ENCODE measurements at places on chromosomes 16 and 17. TPM values are rescaled to one million over a fixed set of nuclear protein-coding genes. Genes with fewer than 3 reads are reported as not detected.

KRT12 gene
- total RNA-seq, result not detected

CIBAR2 gene
- not detected for total RNA-seq

KRT16 gene
- total RNA-seq, result 1.6 TPM

DNA sequence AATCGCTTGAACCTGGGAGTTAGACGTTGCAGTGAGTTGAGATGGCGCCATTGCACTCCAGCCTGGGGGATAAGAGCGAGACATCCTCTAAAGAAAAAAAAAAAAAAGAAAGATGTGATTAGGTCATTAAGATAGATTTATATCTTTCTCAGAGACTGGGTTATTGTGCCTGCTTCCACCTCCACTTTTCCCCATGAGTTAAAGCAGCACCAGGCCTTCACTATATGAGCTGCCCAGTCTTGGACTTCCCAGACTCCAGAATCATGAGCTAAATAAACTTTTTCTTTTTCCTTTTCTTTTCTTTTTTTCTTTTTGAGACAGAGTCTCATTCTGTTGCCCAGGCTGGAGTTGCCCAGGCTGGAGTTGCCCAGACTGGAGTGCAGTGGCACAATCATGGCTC is 19.4 kb upstream of the CDH1 start:
- no peak for DNase-seq

DNA sequence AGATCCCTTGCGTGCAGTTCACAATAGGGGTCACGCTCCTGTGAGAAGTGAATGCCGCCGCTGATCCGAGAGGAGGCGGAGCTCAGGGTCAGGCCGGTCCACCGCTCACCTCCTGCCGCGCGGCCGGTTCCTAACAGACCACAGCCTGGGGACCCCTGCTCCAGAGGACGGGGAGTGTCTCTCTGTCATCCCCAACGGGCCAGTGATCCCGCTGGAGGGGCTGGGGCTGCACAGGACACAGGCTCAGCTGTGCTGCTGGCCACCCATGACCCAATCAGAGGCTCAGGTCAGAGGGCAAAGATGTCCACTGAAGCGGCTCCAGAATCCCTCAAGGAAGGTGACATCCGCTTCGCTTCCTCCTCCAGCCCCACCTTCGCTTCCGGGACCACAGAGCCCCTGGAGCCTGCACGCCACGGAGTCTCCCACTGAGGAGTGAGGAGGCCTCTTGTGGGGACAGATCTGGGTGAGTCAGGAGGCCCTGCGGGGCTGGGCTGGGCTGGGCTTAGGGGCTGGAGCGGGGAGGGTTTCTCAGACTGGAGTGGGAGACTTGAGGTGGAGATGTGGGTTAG is 115.4 kb downstream of the METRNL start:
- DNase-seq, result no peak

FBXL19 gene
- 52.3 TPM for total RNA-seq

DNA sequence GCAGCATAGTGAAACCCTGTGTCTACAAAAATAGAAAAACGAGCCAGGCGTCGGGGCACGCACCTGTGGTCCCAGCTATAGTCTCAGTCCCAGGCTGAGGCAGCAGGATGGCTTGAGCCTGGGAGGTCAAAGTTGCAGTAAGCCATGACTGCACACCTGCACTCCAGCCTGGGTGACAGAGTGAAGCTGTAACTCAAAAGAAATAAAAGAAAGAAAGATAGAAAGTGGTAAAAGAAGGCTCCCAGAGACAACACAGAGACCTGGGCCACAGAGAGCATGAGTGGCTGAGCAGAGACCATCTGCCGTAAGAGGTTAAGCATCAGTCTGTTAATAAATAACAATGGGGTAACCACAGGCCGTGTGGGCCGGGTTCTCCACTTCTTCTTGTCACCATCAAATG is 15.3 kb upstream of the HEXD start:
- no peak for DNase-seq

DNA sequence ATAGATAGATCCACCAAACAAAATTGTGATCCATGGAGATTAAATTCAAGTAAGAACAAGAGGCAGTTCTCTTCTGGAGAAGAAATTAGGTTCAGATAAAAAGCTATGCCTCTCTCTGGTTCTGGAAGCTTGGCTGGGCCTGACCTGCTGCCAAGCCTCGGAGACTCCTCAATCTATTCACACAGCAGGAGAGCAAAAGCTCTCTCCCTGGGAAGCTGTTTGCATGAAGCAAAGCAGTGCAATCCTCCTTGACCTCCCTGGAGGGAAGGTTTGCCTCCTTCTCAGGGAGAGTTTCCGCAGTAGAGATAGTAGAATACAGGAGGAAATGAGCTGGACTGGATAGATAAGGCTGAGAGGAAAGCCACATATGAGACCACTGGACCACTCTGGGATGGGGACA is 78.1 kb upstream of the GNAO1 start:
- no peak for DNase-seq

- DNase-seq, result no peak
Observed at GRCh38 chr17:32382526-32383223, 32.7 kb downstream of the ZNF207 start.

DNA sequence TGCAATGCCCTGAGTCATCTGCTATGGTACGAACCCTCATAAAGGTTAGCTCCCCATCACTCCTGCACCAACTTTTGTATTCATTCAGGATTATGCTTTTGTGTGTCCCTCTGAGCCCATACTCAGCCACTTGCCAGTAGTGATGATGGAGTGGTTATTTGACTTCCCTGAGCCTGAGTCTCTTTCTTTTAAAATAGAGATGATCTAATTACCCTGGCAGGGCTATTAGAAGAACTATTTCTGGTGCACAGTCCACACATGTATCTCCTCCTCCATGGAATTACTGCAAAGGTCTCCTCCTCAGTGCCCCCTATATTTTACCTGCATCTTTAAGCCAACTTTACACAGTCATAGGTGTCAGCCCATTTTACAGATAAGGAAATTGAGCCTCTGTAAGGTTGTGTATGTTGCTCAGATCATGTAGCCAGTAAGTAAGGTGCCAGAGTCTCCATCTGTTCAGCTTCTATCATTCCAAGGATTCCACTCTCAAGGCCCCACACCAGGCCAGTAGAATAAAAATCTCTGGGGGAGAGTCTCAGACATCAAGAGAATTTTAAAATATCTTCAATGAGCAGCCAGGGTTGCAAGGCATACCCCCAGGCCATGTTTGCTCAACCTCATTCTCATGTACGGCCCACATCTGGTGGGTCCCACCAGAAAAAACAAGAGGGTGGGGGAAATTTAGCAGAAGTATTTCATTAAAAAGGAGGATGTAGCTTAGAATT is 333.7 kb upstream of the HSBP1 start:
- no peak for DNase-seq

EVPLL gene
- total RNA-seq, result not detected

GRCh38 chr16:14485121-14485551 is 144.9 kb downstream of the PARN start:
- DNase-seq, result no peak

DNA sequence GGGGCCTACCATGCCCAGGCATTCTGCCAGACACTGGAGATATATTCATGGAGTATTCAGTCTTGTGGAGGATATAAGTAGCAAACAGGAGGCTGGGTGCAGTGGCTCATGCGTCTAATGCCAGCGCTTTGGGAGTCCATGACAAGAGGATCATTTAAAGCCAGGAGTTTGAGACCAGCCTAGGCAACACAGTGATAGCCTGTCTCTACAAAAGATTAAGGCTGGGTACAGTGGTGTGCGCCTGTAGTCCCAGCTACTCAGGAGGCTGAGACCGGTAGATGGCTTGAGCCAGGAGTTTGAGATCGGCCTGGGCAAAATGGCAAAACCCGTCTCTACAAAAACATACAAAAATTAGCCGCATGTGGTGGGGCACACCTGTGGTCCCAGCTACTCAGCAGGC is 37.7 kb upstream of the CDH3 start:
- no peak for DNase-seq

DNA sequence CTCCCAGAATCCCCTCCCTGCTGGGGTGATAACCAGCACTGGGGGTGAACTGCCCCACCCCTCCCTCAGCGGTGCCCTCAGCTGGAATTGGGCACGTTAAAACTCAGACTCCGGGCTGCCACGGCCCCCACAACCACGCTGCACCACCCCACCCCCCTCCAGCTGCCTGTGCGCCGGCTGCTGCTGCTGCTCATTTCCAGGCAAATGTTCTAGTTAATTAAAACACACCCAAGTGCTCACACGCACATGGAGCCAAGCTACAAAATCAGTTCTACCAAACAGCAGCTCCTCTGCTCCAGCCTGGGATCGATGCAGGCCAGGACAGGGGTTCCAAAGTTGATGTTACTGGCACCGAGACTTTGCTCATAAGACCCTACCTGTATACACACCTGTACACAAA is 180.5 kb downstream of the ZNF423 start:
- no peak for DNase-seq

DNA sequence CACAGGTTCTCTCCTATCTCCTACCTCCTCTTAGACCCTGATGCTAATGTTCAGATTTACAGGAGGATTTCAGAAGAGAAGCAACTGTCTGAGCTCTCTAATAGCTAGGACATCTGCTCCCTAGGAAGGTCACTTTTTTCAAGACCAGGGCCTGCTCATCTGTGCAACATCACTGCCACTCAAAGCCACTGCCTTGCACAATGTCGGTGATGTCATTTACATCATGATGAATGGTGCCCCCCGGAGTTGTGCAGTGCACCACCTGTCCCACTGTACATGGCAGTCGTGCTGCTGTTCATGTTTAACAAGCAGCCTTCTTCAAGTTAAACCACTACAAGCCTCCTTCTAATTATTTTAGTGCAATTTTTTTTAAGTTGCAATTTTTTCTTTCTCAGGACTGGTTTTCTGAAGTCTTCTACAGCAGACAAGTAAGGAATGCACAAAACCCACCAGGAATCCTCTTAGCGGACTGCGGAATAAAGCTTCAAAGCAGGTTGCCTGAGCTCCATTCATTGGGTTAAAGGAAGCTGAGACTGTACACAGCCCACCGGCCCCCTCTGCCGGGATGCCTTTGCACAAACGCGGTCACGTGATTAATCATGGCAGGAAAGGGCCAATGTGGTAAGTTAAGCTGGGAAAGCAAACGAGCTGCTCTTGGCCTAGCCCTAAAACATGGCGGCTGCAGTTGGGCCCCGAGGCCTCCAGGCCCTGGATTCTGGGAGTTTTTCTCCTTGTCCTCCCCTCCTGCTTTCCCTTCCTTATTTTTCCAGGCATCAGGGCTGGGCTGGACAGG is 74.1 kb downstream of the MYH11 start:
- DNase-seq, result no peak

ST6GALNAC1 gene
- 0.15 TPM for total RNA-seq

SRR gene
- total RNA-seq, result 11.8 TPM

CACNG1 gene
- 0.13 TPM for total RNA-seq

GRCh38 chr17:4735876-4736651 is 3.6 kb upstream of the ZMYND15 start:
- no peak for DNase-seq

GGT6 gene
- total RNA-seq, result not detected

DNA sequence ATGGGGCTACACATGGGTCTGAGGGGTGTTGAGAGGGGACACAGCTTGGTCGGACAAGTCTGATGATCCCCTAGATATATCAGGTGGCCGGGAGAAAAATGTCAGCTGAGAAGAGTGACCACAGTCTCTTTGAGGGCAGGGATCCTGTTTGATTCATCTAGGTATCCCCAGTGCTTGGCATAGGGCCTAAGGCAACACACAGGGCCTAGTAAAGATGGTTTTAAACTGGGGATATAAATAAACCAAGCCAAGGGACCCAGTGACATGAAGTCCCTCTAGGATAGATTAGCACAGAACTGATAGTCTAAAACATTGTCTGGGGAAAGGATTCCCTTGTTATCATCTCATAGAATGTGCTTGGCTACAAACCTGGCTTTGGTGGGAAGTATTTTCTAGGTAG is 1.4 kb downstream of the ERCC4 start:
- DNase-seq, result no peak

GRCh38 chr16:336269-336668 is 16.3 kb downstream of the AXIN1 start:
- no peak for DNase-seq

JUP gene
- 352 TPM for total RNA-seq

HS3ST3B1 gene
- 0.59 TPM for total RNA-seq

- peak; percentile 13 for DNase-seq
Observed at GRCh38 chr17:67528751-67529436, 151.8 kb downstream of the PITPNC1 start.

DNA sequence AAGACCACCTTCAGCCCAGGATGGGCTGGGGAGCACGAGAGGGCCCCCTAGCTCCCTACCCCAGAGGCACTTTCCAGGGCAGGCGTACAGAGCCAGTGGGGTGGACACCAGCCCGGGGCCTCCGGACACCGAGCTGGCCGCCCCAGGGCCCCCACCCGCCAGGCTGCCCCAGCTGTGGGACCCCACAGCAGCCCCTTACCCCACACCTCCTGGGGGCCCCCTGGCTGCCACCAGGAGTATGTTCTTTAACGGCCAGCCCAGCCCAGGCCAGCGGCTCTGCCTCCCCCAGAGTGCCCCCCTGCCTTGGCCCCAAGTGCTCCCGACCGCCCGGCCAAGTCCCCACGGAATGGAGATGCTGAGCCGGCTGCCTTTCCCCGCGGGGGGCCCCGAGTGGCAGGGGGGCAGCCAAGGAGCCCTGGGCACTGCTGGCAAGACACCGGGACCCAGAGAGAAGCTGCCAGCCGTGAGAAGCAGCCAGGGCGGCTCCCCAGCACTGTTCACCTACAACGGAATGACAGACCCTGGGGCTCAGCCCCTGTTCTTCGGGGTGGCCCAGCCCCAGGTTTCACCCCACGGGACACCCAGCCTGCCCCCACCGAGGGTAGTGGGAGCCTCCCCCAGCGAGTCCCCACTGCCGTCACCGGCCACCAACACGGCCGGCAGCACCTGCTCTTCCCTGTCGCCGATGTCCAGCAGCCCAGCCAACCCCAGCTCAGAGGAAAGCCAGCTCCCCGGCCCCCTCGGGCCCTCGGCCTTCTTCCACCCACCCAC is 24.3 kb upstream of the ZFPM1 start:
- no peak for DNase-seq

- peak; percentile 58 for DNase-seq
Observed at GRCh38 chr17:78497115-78497540, 80.1 kb downstream of the DNAH17 start.

- no peak for DNase-seq
Observed at GRCh38 chr16:68084504-68085258, 489 bp upstream of the NFATC3 start.

DNA sequence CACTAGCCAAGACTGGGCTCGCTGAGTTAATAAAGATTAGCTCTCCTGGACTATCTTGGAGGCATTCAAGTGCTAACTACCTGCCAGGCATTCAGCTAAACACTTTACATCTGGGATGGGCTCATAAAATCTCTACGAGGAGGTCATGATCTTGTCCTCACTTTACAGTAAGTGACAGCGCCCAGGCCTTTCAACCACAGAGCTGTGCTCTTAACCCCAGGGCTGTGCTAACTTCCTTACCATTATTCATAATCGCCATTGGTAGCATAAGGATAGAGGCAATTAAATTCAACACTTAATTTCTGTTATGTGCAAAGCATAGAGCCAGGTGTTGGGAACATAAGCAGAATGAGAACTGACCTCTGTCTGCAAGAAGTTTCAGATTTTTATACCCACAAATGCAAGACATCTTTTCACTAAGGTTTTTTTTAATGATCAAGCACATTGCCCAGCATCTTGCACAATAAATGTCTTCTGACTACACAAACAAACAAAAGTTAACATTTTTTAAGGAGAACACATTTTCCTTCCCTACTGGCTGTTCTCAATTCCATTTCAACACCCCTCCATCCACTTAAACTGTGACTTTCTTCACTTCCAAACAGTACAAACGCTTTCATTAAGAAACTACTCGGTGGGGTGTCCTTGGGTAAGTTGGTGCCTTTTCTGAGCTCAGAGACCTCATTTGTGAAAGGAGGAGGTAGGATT is 172.3 kb downstream of the C16orf78 start:
- no peak for DNase-seq

TIMP2 gene
- total RNA-seq, result 62.4 TPM

PDIA2 gene
- total RNA-seq, result 1.1 TPM

- DNase-seq, result no peak
Observed at GRCh38 chr17:59542960-59543635, 22.3 kb upstream of the DHX40 start.
